GM03348 (cell line): ENCODE measurements at places on chromosomes 4 and X.

- DNase-seq: no peak
These were observed 182.9 kb downstream of the C4orf33 start for GRCh38 chr4:129278868-129279267.

- peak; percentile 11 for DNase-seq
These were observed 12.3 kb upstream of the IL21 start for GRCh38 chr4:122633211-122633610.

DNA sequence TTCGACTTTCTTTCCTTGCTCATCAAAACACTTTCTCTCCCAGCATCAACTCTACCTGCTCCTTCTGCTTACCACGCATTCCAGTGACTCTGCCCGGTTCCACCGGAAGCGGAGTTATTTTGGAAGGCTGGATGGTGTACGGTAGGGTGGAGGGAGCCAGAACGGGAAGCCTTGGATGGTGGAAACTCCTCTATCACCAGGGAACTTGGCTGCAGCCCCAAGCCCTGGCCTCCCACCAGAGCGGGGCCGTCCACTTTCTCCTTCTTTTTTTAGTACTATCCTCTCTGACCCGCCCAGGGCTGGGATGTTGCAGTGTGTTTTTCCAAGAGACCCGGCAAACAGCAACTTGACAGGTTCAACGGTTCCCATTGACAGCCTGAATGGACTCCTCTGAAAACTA, 27.6 kb downstream of the ADGRG2 start:
- no peak for DNase-seq

- no peak for DNase-seq
These were observed 443.4 kb downstream of the BCOR start for GRCh38 chrX:39654183-39654925.

- no peak for DNase-seq
These were observed 41.8 kb downstream of the PHEX start for GRCh38 chrX:22073928-22074327.

- no peak for DNase-seq
These were observed 24.1 kb upstream of the COQ2 start for GRCh38 chr4:83308672-83309071.

DNA sequence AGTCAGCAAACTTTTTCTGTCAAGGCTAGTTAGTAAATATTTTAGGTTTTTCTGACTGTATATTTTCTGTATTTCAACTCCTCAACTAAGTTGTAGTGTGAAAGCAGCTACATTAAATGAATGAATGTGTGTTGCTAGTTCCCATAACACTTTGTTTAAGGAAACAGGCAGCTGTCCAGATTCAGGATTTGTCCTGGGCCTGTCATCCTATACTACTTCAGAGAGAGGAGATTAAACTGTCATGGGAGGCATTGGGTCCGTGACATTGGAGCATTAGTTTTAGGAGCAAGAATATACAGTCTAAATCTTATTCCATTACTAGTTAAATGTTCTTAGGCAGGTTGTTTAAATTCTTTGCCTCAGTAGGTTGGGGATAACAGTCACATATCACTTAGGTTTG, 516.0 kb downstream of the CCSER1 start:
- no peak for DNase-seq

DNA sequence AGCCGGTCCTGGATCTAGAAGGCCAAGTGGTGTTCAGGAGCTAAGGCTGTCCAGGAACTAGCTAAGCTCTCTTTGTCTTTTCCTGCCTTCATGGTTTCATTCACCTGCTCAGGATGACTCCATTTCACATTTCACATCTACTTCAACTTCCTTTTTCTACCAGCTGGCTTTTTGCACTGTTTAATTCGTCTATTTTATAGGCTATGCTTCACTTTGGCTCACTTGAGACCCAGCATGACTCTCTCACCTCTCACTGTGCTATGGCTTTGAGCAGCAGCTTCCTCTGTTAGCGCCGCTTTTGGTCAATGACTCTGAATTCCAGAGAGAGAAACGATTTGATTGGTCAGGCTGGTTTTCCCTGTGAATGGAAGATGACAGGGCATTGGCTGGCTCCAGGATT, 213.5 kb upstream of the CLNK start:
- no peak for DNase-seq

- DNase-seq: no peak
These were observed 226.8 kb downstream of the SHOX start for GRCh38 chrX:857376-857775.

GRCh38 chr4:183402771-183403170, 41.7 kb upstream of the CDKN2AIP start:
- DNase-seq: no peak

DNA sequence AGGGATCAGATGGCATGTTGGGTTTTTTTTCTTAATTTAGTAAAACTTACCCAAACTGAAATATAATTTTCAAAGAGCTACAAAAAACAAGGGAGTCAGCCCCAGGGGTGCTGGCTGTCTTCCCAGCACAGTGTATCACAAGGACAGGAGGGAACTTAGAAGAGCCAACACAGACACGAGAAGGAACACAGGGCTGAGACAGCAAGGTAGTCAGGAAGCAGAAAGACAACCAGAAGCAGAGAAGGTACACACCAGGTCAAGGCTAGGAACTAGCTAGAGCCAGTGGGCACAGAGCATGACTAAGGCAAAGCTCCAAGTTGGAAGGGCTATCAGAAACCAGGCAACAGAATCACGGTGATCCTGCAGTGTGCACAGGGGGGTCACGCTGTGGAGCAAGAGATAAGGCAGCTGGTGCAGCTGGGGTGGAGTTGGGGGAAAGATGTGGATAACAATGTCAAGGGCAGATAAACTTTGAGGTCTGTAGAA, 168.7 kb downstream of the NR3C2 start:
- no peak for DNase-seq

GRCh38 chrX:1582686-1583437, 8.5 kb upstream of the AKAP17A start:
- no peak for DNase-seq

GRCh38 chr4:177451108-177451500, 8.9 kb upstream of the AGA start:
- DNase-seq: no peak

DNA sequence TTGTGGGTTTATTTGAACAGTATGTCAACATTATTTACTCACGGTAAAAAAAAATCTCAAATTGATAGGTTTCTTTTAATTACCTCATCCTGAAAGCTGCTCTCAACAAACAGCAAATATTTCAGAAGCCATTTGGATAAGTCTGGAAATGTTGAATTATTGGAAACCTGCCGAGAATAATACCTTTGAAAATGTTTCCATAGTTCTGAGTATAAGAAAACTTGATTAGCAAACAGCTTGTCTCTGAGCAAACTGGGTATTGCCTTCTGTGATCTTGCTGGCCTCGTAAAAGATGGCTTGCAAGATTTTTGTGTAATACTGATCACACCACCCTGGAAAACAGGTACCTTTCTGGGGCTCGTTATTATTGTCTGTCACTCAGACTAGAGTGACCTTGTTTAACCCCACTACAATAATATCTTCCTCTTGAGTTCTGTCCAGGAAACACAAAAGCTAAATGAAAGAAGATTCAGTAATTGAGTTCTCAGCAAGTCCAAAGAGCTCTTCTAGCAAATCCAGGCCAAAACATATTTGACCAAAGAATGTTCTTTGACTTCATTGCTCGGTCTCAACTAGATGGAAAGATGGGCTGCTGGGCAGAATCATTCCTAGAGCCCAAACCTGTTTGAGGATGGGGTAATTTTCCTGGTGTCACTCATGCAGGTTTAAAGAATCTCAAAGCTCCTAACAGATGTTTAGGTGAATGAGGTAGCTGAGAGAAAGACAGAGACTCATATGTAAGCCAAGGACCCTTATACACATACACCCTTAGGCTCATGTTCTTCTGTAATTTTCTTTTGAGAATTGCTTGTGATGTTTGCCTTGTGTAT, 255.6 kb upstream of the JADE1 start:
- peak; percentile 24 for DNase-seq

DNA sequence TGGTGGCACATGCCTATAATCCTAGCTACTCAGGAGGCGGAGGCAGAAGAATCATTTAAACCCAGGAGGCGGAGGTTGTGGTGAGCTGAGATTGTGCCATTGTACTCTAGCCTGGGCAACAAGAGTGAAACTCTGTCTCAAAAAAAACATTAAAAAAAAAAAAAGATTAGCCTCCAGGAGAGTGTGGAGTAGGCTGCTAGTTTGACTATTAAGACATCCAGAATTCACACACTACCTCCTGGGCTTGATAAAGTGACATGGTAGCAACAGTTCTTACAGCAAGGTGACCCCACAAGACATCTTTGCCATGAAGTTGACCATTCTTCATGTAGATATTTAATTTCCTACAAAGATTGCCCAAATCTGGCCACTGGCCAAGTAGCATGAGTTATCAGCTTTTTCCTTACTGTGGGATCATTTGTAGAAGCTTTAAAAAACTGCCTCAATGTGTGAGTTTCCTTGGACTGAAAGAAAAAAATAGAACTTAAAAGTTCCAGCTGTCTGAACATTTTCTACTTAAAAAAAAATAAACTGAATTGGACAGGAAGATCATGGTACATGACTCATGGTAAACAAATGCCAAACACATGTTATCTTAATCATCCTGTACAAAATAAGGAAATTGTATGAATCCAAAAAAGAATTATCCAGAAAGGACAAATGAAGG, 35.3 kb upstream of the SPRY1 start:
- DNase-seq: peak; percentile 65

DNA sequence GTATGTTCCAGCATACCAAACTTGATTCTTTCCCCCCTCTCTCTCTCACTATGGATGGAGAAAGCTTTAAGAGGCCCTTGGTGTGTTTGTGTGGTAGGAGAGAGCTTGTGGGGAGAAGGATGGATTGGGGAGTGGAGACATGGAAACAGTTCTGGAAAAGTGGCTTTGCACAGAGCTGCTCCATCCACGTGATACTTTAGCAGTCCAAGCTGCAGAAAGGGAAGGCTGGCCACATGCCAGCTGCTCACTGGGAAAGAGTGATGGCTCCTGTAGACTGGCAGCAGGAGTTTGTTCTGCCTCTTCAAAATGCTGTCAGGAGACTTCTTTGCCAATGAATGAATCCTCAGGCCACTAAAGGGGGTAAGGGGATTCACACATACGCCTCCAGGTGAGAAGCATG, 21.7 kb upstream of the SEC24B start:
- no peak for DNase-seq

DNA sequence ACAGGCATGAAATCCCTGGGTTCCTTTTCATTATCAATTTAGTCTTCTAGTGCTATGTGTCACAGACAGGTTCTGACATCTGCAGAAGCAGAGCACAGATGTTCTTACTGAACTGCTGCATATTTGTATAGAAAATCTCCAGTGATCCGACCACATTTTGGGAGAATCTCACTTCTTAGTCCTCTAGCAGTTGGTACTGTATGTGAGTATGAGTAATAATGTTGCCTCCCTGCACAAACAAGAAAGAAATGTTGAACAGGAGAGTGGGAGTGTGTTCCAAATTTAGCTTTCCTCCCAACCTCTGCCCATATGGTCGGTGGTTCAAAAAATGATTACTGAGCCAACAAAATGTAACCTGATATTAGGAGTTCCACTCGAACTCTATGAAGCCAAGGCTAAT, 165.3 kb upstream of the GPC4 start:
- peak; percentile 24 for DNase-seq

DNA sequence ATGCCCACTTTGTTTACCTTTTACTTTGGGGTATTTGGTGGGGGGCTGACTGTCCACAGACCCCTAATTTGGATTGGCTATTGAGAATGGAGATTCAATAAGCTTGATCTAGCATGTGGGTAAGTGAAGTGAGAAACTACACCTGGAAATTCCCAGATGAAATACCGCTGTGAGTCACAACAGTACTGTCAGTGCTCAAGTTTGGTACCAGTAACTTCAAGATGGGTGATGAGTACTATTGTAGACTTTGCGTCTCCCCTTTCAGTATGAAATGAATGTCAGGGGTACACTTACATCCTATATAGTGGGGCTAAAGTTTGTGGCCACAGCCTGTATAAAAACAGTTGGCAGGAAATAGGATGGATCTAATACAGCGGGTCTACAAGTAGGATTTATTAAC, 33.3 kb downstream of the HMGN5 start:
- DNase-seq: no peak

GRCh38 chr4:61202638-61203435, 2.7 kb downstream of the ADGRL3 start:
- DNase-seq: no peak

GRCh38 chrX:134813697-134814096, 155.4 kb upstream of the PLAC1 start:
- no peak for DNase-seq

- DNase-seq: no peak
These were observed 50.1 kb downstream of the RXFP1 start for GRCh38 chr4:158571736-158572135.

GRCh38 chr4:41992967-41993857, 2.9 kb downstream of the SLC30A9 start:
- no peak for DNase-seq

DNA sequence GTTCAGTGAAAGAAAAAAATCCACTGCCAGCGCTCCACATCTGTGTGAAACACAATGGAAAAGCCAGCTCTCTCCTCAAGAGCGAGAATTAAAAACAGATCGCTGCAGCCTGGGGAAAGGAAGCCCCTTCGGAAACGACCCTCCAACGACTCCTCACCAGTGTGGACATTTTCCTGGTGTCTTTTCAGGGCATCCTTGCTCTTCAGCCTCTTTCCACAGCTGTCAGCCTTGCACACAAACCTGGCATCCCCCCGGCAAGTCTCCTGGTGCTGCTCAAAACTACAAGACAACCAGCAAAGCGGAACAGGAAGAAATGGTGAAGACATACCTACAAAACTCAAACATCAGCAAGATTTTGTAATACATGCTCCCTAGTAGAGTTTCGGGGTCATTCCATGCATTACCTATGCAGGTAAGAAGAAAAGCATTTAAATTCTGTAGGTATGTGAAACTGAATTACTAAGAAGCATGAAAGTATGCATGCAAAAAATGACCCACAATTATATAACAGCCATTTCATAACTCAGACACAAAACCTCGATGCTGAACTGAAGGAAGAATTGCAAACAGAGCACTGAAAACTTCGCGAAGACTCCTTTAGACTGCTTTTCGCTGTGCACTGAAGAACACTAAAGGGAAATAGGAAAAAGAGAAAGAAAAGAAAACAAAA, 106.1 kb downstream of the PRDM5 start:
- peak; percentile 29 for DNase-seq

DNA sequence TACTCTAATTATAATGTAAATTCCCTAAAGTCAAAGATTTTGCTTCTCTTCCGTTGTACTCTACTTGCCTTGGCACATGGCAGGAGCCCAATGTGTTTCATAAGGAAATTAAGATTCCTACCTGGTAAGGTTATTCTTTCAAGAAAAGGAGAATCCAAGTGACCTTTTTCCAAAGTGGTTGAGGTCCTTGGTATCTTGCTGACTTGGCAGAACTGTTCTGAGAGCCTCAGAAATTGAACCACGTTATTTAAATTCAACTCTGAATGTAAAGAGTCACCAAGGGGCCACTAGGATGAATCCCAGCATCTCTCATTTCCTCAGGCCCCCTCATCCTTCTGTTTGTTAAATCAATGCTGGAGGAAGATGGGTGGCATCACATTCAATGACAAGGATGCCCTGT, 418.2 kb upstream of the MAGEB2 start:
- DNase-seq: no peak
